ENCODE measurements at places on chromosomes 7 and 10.

DNA sequence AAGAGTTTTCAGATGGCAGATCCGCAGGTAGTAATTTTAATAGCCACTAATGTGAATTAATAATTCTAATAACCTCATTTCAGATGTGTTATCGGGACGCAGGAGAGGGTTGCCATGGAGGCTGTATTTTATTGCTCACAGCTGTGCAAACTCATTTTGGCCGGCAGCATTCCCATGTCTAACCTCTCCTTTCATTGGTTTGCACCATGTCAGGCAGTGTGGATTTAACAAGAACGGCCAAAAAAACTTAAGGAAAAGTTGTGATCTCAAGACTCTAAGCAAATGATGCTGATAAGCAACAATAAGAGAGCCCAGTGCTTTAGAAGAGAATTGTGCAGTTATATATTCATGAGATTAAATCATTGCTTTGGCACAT lies 88.7 kb upstream of the NRP1 start:
- DNase-seq, result peak; percentile 17

GRCh38 chr7:147804032-147804431 lies 786.5 kb upstream of the C7orf33 start:
- DNase-seq, result peak; percentile 21

- no peak for DNase-seq
Observed at GRCh38 chr10:79052291-79053080, 16.3 kb upstream of the ZMIZ1 start.

- DNase-seq, result no peak
Observed at GRCh38 chr7:935164-935873, 19.2 kb downstream of the ADAP1 start.

- no peak for DNase-seq
Observed at GRCh38 chr7:103893350-103893749, 96.1 kb downstream of the RELN start.

DNA sequence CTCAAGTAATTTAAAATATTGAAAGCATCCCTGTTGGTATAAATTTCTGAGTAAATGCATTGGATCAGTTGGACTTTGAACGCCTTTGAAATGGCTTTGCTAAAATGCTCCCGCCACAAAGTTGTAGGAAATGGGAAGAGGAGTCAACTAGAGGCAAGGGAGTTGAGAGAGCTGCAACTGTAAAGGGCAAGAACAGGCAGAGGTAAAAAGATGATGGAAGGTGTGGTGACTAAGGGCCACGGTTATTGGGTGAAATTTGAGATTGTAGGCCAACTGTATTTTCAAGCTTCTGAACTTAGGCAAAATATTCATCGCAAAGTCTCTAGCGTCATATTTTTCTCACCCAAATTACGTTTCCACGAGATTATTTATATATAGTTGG lies 595 bp upstream of the SUMF2 start:
- DNase-seq, result no peak

DNA sequence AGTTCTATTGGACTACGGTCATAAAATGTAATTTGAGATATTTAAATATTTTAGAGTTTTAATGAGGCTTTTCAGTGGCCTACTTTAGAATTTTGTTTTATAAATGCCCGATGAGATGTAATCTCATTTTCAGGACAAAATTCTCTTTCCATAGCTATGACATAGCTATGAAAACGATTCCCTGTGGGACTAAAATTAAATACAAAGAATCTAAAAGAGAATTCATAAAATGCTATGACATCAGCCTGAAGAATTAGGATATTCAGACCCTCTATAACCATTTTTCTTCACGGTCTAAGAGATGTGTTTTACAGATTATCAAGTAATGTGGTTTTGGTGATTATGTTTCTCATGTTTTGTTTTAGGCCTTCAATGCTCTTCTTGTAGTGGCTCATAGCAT lies 48.2 kb upstream of the ODAD2 start:
- DNase-seq, result no peak

GRCh38 chr10:63261496-63261895 lies 128.4 kb downstream of the NRBF2 start:
- DNase-seq, result no peak

GRCh38 chr7:18647582-18647981 lies 152.0 kb downstream of the HDAC9 start:
- DNase-seq, result no peak

DNA sequence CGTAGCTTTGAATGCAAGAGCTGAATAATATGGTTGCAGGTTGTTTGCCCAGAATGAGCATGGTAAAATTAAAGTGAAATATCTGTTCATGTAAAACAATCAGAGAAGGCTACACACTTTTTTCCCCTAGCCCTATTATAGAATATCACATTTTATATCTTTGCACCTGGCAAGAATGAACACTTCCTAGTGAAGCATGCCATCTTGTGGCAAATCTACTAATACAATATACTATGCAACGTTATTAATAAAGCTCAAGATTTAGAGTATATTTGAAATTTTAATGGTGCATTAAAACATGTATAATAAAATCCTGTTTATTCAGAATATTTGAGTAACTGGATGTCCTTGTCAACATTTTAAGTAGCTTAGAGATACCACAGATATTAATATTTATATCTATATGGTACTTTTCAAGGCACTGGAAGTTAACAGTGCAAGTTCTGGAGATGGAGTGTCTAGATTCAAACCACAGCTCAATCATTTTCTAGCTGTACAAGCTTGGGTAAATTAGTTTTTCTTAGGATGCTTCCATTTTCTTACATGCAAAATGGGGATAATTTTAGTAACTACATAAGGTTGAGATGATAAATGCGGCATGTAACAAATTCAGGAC lies 643.1 kb upstream of the SEMA3D start:
- DNase-seq, result peak; percentile 76

DNA sequence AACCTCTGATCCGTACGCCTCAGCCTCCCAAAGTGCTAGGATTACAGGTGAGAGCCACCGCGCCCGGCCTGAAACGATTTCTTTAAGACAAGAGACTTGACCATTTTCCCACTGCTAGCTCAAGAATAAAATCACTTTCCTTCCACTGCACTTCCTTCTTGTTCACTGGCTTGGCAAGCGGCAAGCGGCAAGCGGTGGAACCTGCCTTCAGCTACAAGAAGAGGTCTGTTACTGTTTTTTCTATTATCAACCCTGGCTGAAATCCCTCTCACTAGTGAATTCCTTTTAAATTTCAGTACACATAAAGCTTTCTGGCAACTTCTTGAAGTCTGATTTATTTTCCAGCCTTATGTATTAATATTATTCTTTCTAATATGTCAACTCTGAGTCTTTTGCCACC lies 12.8 kb upstream of the GNAT3 start:
- no peak for DNase-seq

GRCh38 chr7:96407427-96407826 lies 85.5 kb upstream of the SLC25A13 start:
- DNase-seq, result no peak

- peak; percentile 74 for DNase-seq
Observed at GRCh38 chr7:111532625-111533024, 29.7 kb downstream of the IMMP2L start.

DNA sequence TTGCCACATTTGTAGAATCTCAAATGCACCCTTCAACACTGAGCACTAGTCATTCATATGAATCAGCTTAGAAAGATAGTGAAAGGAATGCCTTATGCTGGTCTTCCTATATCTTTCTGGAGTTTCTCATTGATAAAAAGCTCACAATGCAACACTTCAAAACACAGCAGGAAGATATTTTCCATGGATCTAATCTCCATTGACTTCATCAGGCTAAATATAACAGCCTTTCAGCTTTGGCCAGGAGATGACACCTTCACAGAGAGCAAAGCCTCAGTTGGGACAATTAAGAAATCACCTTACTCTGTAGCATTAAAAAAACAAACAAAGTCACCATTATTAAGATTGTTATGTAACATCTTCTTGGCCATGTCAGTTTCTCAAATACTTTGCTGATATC lies 6.7 kb downstream of the NRP1 start:
- DNase-seq, result no peak

- no peak for DNase-seq
Observed at GRCh38 chr7:38744746-38745145, 113.6 kb upstream of the AMPH start.

DNA sequence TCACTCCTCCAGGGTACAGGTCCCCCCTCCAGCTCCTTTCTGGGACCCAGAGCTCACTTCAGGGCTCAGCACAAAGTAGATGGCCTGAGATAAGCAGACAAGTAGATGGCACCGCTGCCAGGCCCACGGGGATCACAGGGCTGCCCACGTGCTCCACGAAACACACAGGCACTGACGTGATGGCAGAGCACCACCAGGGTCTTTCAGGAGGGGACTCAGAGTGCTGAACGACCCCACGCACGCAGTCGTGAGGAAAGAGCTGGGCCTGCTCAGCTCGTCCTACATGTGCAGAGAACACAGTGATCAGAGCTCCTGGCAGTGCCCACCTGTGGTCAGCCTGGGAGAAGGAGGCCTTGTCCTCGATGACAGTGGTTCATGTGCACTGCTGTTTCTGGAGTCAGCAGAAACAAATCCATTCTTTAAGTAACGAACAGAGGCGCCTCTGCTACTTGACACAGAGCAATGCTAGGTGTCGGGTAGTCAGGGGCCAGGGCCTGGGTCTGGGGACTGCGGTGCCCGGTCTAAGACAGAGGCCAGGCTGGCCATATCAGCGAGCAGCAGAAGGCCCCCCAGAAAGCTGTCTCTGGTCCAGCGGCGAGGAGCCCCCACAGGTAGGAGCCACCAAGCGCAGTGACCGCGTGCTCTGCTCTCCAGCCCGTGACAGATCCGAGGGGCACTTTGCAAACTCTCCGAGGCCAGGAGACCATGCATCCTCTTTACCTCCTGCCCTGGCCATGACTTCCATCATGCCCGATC lies 129.8 kb upstream of the FAM20C start:
- no peak for DNase-seq

GRCh38 chr10:11068861-11069633 lies 51.4 kb downstream of the CELF2 start:
- DNase-seq, result no peak

DNA sequence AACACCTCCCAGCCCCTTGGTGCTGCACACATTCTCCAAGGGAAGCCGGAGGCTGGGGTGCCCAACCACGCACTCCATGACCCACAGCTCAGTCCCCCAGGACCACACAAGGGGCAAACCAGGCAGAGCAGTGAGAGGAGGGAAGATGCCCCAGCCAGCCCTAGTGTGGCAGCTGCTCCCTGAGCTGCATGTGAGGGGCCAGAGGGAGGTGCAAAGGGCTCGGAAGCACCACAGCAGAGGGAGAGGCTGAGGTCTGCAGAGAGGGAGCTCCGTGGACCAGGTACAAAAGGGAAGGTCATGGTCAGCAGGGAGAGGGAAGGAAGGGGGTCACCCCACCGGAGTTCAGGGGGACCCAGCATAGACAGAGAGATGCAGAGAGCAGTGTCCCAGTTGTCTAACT lies 1.5 kb upstream of the CALML5 start:
- no peak for DNase-seq

DNA sequence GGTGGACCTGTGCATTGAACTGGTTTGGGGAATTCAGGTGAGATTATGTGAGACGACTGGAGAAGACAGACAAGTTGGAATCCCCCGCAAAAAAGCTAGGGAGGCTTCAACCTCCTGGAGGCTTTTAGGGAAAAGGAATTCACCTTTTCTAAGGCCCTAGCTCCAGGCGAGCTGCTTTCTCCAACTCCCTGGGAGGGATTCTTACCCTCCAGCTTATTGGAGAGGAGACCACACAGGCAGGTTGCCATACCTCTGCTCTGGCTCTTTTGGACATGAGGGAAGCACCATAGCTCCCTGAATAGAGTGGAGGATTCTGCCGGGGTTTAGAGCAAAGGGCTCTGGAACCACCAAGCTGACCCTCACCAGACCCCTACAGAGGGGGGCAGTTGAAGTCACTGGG lies 213.8 kb downstream of the MLLT10 start:
- DNase-seq, result no peak

GRCh38 chr10:45155784-45156183 lies 155.1 kb downstream of the ZNF22 start:
- no peak for DNase-seq

GRCh38 chr10:528173-529165 lies 161.0 kb downstream of the DIP2C start:
- no peak for DNase-seq

- DNase-seq, result peak; percentile 69
Observed at GRCh38 chr7:47266131-47266706, 315.7 kb downstream of the TNS3 start.

GRCh38 chr10:35699848-35700486 lies 57.9 kb upstream of the FZD8 start:
- no peak for DNase-seq

DNA sequence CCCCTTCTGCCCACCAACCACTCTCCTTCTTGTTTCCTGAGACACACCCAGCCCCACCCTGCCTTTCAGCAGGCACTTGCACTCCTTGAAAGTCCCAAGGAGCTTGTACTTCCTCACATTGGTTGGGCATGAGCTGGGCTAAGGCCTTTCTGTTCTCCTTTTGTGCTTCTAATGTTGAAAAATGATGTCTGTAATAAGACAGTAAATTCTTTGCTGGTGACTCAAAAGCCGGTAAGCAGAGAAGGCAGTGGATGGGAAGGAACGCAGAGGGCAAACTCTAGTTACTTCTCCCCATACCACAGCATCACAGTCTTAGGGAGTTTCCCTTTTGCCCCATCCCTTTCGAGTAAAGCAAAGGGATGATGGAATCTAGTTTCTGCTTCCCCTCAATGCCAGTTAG lies 185.6 kb downstream of the PLXNA4 start:
- no peak for DNase-seq

GRCh38 chr10:33234831-33235237 lies 99.6 kb downstream of the NRP1 start:
- no peak for DNase-seq

DNA sequence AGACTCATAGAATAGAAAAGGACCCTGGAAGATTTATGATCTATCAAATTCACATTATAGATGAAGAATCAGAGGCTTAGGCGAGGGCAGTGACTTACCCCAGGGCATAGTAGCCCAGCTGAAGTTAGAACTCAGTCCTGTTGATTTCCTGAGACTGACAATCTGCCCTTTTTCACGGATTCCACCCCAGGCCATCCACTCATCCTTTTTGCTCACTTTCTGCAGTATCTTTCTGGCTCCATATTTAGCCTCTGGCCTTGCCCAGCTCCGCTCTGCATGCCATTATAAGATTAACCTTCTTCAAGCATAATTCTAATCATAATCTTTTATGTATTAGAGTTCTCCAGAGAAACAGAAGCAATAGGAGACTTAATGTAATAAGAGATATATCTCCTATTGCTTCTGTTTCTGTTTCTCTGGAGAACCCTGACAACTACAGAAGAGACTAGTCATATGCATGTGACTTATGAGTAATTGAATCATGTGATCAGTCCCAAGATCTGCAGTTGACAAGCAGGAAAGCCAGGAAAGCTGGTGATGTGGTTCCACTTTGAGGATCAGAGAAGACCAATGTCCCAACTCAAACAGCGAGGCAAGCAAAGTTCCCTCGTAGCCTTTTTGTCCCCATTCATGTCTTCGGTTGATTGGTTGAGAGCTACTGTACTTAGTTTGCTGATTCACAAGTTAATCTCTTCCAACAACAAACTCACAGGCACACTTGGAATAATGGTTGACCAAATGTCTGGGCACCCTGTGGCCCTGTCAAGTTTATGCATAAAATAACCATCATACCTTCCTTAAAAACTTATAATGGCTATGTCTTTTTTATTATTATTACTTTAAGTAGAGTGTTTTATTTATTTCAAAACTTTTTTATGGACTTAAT lies 412.1 kb downstream of the SUGCT start:
- no peak for DNase-seq

- DNase-seq, result no peak
Observed at GRCh38 chr10:70772627-70773026, 12.6 kb downstream of the TBATA start.

- no peak for DNase-seq
Observed at GRCh38 chr7:138238734-138239659, 162.7 kb downstream of the AKR1D1 start.

GRCh38 chr10:98832196-98832595 lies 385.5 kb upstream of the HPS1 start:
- no peak for DNase-seq

All from NCI-H2081 (cell line).